ENCODE measurements at places on chromosomes 12 and 14.

DNA sequence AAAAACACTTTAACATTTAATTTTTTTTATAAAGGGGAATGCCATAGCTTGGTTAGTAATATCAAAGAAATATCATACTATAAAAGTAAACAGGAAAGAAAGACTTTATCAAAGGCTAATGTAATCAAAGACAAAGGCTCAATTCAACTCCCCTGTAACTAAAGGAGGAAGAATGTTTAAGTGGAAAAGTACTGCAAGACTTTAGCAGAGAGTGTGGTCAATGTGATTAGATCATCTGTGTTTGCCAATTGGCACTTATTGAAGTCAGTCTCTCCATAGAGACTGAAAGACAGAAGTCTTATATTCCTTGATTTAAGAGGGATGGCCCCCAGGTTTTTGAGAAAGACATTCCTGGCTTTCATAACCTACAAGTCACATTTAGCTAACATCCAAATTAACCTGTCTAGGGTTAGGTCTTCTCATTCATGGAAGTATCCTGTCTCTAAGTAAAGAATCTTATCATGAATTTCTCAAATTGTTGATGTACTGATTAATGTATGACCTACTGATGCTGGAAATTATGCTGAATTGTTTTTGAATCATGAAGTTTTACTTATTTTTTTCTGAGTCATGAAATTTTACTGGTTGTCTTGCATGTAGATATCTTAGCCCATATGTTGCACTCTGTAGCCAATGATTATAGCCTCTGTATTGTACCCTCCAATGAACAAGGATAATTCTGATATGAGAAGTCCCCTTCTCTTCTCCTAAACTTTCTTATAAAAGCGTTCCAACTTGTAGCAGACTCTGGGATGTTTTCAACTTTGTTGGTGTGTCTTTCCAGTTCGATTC, 65.4 kb downstream of the ATXN7L3B start:
- no peak for DNase-seq

DNA sequence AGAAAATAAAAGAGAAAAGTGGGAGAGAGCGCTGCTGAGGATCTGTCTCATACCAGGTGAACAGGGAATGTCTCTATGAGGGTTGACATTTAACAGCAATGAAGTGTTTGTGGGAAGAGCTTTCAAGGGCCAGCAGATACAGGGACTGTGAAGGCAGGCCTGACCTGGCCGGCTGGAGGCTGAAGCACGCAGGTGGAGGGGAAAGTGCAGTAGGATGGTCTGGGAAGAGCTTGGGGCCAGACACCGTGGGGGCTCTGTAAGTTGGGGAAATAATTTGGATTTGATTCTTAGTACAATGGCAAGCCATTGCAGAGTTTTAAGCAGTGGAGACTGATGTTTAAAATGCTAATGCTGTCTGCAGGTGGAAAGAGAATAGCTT, 23.8 kb upstream of the DHRS2 start:
- no peak for DNase-seq

GRCh38 chr12:50081096-50081808, 3.9 kb upstream of the SMARCD1 start:
- no peak for DNase-seq

- no peak for DNase-seq
Measured at GRCh38 chr12:88339254-88339949, 197.3 kb downstream of the TMTC3 start.

- no peak for DNase-seq
Measured at GRCh38 chr12:31466768-31467167, 124.2 kb downstream of the DENND5B start.

- DNase-seq, result no peak
Measured at GRCh38 chr12:2669560-2669959, 125.2 kb upstream of the FKBP4 start.

DNA sequence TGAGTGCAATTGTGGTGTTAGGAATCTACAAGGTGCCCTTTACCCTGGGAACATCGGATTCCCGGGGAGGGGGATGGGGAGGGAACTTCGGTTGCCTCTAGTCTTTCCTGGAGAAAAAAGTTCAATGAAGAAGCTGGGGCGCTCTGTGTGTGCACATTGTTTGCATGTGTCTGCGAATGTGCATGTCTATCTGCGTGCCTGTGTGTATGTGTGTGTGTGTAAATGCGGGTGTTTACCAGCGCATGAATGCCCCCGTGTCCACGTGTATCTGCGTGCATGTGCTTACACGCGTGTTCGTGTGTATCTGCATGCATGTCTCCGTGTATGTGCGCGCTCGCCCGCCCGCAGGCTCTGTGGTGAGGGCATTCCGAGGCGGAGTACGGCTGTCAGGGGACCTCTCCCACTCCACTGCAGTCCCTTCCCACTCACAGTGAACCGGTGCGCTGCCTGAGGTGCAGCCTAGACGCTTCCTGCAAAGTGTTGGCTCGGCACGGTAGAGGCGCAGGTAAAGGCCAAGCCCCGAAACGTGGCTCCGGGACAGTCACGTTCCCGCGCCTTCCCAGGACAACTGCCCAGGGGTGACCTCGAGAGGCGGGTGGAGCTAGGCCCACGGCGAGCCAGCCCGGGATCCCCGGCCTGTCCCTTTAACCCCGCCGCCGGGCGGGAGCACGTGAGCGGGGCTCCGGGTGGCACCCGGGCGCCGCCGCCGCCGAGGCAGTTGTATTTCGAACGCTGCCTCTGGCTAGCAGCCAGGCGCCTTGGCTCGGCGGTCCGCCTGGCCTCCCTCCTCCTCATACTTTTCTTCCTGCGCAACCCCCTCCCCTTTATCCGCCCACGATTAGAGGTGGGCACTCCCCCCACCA, 539 bp upstream of the HMGA2 start:
- peak; percentile 9 for DNase-seq

GRCh38 chr14:101064121-101064661, 160.7 kb upstream of the RTL1 start:
- DNase-seq, result no peak

- DNase-seq, result no peak
Measured at GRCh38 chr12:93892423-93893268, 215.5 kb downstream of the CRADD start.

- no peak for DNase-seq
Measured at GRCh38 chr12:71973687-71974086, 35.0 kb downstream of the TPH2 start.

GRCh38 chr14:22820731-22821130, 5.5 kb upstream of the SLC7A7 start:
- no peak for DNase-seq

- no peak for DNase-seq
Measured at GRCh38 chr12:126907900-126908764, 1358.8 kb upstream of the TMEM132C start.

- DNase-seq, result no peak
Measured at GRCh38 chr12:68069275-68069674, 80.0 kb downstream of the IFNG-AS1 start.

DNA sequence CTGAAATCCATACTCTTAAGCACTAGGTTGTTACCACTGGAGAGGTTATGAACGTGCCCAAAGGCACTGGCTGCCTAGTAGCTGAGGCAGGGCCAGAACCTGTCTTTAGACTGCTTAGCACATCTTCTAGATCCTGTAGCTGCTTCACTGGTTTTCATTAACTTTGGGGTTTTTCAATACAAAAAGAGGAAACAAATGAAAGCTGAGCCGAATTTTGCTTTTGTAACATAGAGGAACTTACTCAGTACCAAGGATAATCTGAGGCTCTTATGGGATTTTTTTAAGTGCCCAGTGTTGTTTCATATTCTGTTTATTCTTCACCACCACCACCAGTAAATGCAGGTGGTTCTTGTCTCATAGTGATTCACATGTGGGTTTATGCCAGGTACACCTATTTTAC, 396.1 kb downstream of the RAD51B start:
- DNase-seq, result no peak

- no peak for DNase-seq
Measured at GRCh38 chr12:106254724-106255123, 6.9 kb upstream of the CKAP4 start.

DNA sequence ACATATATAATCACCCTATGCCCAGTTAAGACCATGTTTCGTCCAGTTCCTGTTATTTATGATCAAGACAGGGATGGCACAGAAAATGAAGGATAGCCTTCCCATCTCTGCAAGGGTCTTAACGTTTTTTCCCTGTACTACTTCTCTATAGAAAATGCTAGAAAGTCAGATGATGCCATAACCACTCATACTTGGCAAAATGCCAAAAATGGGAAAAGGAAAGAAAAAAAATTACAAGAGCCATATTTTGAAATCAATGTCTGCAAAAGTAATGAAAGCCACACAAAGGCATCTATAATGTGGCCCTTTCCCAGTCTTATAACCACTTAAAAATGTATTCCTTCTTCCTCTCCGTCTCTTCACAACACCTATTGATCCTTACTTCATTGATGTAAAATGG, 1.8 kb upstream of the MYL6B start:
- no peak for DNase-seq

DNA sequence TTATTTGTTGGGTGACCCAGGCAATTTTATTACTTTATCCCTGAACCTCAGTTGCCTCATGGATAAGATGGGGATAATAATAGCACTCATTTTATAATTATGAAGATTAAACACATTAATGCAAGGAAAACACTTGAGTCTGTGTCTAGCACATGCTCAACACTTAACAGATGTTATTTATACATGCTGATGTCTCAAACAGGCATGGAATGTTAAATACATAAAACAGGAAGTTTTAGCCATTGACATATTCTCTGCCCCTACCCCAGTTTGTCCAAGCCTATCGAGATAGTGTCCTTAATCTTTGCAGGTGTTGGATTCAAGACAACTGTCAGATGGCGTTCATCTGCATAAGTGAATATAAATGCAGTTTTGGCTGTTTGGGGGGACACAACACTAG, 109.8 kb downstream of the SCAF11 start:
- DNase-seq, result no peak

DNA sequence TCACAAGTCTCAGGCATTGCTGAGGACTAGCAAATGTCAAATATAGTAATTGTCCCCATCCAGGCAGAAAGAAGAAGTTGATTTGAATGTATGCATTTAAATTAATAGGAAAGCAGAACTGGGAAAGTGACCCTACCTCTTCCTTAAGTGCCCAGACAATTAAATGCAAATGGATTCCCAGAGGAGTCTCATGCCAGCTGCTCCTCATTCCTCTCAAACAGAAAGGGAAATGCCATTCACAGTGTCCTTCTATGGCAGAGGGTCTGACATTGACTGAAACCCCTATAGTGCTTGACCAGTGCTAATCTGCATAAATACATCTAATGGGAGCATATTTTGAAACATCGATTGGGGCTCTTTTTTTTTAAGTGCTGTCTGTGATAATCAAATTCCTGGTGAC, 292.4 kb upstream of the SEL1L start:
- DNase-seq, result no peak
